ENCODE measurements at places on chromosomes 11 and 22.

DNA sequence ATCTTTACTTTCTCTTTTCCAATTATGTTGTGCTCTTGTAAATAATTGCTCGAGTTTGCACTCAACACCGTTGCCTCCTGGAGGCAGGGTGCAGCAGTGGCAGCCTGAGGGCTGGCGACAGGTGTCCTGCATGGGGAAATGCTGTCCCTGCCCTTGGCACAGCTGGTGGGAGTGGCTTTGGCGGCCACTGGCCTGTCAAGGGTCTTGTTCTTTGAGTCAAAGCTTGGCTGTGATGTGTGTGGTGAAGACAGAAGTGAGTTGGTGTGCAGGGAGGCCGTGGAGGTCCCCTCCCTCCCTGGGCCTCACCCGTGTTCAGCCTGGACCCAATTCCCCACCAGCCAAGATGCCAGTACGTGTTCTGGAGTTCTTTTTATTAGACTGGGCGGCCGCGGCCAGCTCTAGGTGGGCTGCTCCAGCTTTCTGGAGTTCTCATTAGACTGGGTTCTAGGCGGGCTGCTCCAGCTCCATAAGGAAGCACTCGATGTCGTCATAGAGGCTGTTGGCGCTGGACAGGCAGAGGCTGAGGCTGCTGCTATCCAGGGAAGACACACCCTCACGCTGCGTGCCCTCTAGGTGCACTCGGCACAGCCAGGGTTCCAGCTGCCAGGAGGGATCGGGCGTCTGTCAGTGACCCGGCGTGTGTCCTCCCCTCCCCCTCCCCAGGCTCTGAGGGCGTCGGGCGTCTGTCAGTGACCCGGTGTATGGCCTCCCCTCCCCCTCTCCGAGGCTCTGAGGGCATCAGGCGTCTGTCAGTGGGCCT is 3.4 kb downstream of the IRF7 start:
- DNase-seq: no peak

GRCh38 chr11:75398906-75399305 is 412 bp upstream of the RPS3 start:
- no peak for DNase-seq

GRCh38 chr11:130118165-130118564 is 41.4 kb upstream of the ST14 start:
- DNase-seq: no peak

DNA sequence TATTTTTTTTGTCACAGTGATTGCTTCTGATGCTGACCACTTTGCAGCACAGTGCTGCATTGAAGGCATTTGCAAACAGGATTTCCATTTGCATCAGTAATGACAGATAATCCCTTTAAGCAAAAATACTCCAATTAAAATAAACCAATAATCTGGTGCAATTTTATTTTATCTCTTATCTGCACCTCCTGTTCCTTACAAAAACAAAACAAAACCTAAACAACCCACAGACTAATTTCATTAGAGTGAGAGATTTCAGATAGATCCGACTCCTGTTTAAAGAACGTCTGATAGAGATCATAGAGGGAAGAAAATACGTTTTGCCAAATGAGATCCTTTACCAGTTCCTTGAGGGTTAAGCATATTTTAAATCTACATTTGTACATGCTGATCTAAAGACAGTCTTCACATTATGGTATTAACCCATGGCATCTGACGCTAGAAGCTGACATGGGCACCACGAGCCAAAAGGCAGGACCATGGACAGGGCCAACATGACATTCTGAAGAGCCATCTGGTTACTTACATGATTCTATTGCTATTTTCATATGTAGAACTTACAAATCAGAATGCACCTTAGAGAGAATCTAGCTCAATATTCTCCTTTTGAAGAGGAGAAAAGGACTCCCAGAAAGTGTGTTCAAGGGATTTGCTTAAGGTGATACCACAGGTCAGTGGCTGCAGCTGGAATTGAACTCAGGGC is 286.2 kb upstream of the NARS2 start:
- no peak for DNase-seq

DNA sequence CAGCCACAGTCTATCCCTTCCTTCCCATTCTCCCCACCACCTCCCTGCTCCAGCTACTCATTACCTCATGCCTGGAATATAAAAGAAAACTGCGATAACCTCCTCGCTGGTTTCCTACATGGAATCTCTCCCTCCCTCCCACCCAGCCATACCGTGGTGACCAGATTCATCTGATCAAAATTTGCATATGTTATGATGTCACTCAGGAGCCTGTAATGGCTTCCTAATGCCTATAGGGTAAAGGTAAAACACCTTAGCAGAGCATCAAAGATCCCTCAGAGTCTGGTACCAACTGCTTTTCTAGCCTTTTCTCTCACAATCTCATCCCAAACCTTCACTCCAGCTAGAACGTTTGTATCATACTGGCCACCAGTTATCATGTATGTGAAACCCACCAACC is 19.6 kb downstream of the RTN4RL2 start:
- no peak for DNase-seq

DNA sequence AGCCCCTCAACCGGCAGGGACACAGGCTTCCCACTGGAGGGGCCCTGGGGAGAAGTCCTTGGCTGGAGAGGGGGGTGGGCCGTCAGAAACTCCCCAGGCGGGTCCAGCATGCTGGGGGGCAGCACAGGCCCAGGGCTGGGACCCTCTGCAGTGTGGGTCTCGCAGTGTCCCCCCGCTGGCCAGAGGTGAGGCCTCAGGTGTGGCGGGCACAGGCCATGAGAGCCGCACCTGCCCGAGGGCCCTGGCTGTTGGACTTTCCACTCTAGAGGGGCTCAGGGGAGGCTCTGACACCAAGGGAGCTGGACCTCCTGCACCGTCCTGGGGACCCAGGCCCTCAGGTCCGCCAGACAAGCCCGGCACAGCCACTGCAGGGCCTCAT is 10.7 kb upstream of the PIM3 start:
- no peak for DNase-seq

DNA sequence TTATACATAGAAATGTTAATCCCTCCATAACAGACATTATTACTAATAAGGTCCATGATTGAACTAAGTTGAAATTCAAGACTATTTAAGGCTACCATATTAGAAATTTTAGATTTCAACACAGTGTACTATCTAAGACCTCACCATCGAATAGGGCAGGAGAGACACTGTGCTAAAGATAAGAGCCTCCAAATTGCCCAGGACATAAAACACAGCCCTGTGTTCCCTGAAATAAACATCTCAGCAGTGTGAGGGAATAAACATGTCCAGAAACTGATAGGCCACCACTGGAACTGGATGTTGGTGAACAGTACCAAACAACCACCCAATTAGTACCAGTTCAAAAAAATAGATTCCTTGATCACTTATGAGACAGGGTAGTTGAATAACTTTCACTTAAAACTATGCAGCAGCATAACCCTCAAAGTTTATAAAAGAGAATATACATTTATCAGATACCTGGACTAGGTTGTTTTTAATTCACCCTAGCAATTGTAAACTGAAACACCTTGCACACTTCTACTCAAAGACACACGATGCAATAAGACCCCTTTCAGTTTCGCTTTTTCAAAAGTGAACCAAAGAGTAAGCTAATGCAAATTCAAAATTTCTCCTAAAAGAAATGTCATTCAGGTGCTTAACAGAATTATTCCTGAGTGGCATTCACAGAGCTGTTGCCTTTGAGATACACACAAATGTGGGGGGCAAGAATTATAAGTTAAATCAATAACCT is 34.3 kb downstream of the USP28 start:
- DNase-seq: no peak

GRCh38 chr11:69504576-69505335 is 23.3 kb downstream of the LINC01488 start:
- no peak for DNase-seq

- DNase-seq: no peak
Measured at GRCh38 chr11:64560139-64560771, 30.8 kb upstream of the SLC22A12 start.

DNA sequence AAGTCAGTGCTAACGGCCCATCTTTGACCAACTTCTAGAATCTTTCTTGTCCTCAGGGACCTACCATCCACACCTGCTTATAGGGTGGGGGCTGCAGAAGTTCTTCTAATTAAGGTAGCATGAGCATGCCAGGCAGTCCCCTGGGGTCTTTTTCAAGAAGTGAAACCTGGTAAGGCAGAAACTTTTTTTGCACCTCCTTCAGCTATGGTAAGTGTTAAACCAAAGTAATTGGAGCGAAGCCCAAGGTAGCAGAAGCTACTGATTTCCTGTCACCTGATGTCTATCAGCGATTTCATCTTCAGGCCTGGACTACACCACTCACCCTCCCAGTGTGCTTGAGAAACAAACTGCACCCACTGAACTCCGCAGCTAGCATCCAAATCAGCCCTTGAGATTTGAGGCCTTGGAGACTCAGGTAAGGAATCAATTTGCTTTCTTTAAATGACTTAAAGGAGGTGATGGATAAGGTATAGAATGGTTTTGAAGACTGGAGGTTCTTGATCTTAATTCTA is at the start of gene MS4A1:
TSS of gene MS4A1 (plus strand) at position 317 of the 512 bp plus-strand sequence. CDS start 6,528 bp downstream, outside the sequence.
- DNase-seq: no peak

DNA sequence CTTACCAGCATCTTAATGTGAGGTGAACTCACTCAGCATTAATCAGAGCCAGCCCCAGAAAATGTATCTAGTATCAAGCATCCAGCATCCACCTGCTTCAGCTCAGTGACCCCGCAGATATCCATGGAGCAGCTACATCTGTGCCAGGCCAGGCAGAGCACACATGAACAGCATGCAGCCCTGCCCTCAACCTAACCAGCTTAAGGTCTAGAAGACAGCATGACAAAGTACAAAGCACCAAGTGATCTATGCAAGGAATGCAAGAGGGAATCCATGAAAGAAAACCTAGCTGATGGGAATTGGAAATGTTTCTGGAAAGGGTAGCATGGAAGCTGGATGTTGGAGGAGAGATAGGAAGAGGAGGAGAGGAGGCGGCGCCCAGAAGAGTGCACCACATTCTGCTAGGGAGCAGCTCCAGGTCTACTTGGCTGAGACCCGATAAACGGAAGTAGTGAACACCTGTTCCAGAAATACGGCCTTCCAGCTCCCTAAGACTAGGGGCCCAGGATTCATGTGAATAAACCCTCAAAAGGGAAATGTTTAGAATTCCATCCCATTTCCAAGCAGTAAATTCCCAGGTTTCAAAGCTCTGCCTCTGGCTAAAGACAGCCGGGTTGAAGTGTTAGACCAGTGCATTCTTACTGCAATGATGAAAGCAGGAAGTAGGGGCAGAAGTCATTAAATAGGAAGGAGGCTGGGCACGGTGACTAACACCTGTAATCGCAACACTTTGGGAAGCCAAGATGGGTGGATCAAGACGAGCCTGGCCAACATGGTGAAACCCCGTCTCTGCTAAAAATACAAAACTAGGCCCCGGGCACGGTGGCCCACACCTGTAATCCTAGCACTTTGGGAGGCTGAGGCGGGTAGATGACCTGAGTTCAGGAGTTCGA is 23.5 kb upstream of the L3MBTL2 start:
- no peak for DNase-seq

DNA sequence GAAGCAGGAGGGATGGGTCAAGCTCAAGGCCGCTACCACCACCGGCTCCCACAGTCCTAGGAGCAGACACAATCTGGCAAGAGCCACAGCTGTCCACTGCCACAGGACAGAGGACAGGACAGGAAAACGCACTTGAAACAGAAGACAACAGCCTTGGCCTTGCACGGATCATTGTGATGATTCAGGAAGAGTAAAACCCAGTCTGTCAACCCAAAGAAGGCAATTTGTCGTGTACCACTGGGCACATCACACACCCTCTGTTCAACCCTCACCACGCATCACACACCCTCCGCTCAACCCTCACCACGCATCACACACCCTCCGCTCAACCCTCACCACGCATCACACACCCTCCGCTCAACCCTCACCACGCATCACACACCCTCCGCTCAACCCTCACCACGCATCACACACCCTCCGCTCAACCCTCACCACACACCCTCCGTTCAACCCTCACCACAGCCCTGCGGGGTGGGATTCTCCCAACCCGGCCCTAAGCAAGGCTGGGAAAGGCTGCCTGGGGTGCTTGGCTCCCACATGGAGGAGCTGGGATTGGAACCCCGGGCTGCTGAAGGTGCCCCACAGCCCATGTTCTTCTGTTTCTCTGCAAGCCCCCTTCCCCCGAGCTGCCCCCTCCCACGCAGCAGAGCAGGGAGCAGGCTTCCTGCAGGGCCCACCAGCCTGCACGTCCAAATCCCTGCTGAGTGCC is 11.3 kb upstream of the CDC42BPG start:
- DNase-seq: no peak

GRCh38 chr22:48071828-48072227 is 1309.4 kb downstream of the TBC1D22A start:
- no peak for DNase-seq
